Natural killer cell (primary cell): ENCODE measurements at places on chromosomes 1 and 21. TPM values are rescaled to one million over a fixed set of nuclear protein-coding genes. Genes with fewer than 3 reads are reported as not detected.

Gene ILDR2
- 2.8 TPM for total RNA-seq

Gene PM20D1
- total RNA-seq = 1.6 TPM

Gene TMEM81
- 1.8 TPM for total RNA-seq

Gene FAM72C
- not detected for total RNA-seq

Gene CCDC27
- not detected for total RNA-seq
